MCF 10A (cell line): ENCODE measurements at places on chromosomes 2 and 18.
A peak's percentile ranks its signal among the peaks of the same experiment; 100 is the strongest.

DNA sequence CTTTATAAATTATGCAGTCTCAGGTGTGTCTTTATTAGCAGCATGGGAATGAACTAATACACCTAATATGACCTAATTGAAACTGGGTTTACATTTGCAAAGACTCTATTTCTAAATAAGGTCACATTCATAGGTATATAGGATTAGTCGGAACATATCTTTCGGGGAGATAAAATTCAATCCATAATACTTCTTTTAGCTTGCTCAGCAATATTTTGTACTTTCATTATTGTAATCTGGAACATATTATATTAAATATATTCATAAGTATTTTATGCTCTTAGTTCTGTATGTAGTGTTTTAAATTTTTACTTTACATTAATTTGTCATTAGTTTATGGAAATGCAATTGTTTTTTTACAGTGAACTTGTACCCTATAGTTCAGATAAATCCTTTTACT is 927.7 kb downstream of the CCDC85A start:
- H3K4me3 ChIP-seq = no peak overlapping the region
- H3K27me3 ChIP-seq = no peaks in the 10 kb centered on the region
- no peak overlapping the region for H3K27ac ChIP-seq
- no peaks in the 10 kb centered on the region for H3K4me1 ChIP-seq
- no peaks in the 10 kb centered on the region for H3K36me3 ChIP-seq
- DNase-seq = no peak

GRCh38 chr2:143371616-143372015 is 242.4 kb downstream of the ARHGAP15 start:
- H3K4me1 ChIP-seq = no peaks in the 10 kb centered on the region
- no peak for DNase-seq
- H3K27me3 ChIP-seq = no peaks in the 10 kb centered on the region
- H3K4me3 ChIP-seq = no peak overlapping the region

GRCh38 chr2:140063356-140063755 is 1283.2 kb upstream of the NXPH2 start:
- peaks cover 44% of the 10 kb centered on the region for H3K27me3 ChIP-seq
- no peaks in the 10 kb centered on the region for H3K4me1 ChIP-seq
- H3K4me3 ChIP-seq = no peak overlapping the region
- no peaks in the 10 kb centered on the region for H3K36me3 ChIP-seq
- no peak overlapping the region for H3K27ac ChIP-seq
- no peak for DNase-seq

DNA sequence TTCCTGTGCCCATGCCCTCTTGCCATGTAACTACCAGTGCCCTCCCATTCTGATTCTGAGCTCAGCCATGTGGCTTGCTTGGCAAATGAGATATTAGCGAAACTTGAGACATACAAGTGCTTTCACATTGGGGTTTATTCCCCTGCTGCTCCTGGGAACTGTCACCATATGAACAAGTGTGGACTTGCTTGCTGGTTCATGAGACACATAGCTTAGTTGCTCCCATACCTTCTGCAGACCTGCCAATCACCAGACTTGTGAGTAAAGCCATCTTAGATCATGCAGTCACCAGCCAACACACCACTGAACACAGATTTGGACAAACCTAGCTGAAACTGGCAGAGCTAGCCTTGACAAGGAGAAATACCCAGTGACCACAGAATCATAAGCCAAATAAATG is 155.1 kb downstream of the SS18 start:
- H3K36me3 ChIP-seq = no peaks in the 10 kb centered on the region
- no peak overlapping the region for H3K4me3 ChIP-seq
- DNase-seq = peak; percentile 60
- no peaks in the 10 kb centered on the region for H3K4me1 ChIP-seq
- no peak overlapping the region for H3K27ac ChIP-seq
